ENCODE measurements at places on chromosomes 2 and 18. TPM values are rescaled to one million over a fixed set of nuclear protein-coding genes. Genes with fewer than 3 reads are reported as not detected.

- DNase-seq: no peak
Measured at GRCh38 chr2:49261781-49262180, 107.5 kb upstream of the FSHR start.

DNA sequence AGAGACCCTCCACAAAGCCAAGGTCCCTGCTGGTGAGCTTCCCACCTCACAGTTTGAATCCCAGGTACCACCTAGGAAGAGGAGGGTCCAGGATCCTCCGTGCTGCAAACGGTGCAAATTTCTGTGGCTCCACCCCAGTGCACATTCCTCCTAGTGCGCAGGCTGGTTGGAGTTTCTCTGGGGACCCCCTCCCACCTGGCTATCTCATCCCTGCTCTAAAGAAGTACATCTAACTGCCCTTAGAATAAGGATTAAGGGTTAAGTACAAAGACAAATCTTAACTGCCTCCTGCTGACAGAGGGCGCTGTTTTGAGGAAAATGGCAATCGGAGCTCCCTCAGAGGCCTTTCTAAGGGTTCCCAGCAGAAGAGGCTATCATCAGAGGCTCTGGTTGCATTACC lies 109.6 kb upstream of the FSIP2 start:
- DNase-seq: no peak

The MTCL1 gene
- 1.1 TPM for total RNA-seq

DNA sequence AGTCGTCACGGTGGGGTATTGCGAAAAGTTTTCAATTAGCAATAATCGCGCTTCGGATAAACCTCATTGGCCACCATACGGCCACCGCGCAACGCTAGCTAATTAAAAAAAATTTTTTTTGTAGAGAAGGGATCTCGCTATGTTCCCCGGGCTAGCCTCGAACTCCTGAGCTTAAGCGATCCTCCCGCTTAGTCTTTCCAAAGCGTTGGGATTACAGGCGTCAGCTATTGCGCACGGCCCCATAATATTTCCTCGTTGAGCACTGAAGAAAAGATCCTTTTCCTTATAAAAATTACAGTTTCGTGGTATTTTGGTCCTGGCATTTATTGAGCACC lies 759 bp upstream of the ACTR1B start:
- DNase-seq: no peak

- DNase-seq: no peak
Measured at GRCh38 chr2:28219138-28219537, 173.5 kb upstream of the FOSL2 start.

GRCh38 chr2:45965871-45966498 lies 314.5 kb downstream of the PRKCE start:
- DNase-seq: no peak

- DNase-seq: no peak
Measured at GRCh38 chr2:191311-192190, 72.3 kb downstream of the SH3YL1 start.

The ZNF385B gene
- total RNA-seq: not detected

GRCh38 chr18:46400449-46400848 lies 256.6 kb downstream of the LOXHD1 start:
- no peak for DNase-seq

DNA sequence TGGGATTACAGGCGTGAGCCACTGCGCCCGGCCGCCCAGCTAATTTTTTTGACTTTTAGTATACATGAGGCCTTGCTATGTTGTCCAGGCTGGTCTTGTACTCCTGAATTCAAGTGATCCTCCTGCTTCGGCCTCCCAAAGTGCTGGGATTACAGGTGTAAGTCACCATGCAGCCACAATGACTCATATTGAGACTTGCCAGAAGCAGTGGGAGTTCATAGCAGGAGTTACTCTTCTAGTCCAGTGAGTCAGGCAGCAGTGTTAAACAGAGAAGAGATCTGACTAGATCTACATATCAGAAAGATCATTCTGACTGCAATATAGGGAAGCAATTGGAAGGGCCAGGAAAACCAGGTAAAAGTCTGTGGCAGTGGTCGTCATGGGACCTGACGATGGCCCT lies 1.5 kb upstream of the FLACC1 start:
- no peak for DNase-seq

All from CD8-positive, alpha-beta memory T cell (primary cell).